Cardiac muscle cell (in vitro differentiated cells and primary cell): ENCODE measurements at places on chromosomes 4 and X. TPM values are rescaled to one million over a fixed set of nuclear protein-coding genes. Genes with fewer than 3 reads are reported as not detected.

Gene LAMP2
- total RNA-seq: 31.1 and 41.7 TPM in 2 replicates

Gene GNRHR
- not detected in 2 replicates for total RNA-seq

- H3K4me3 ChIP-seq: no peak overlapping the region
- no peak for DNase-seq
- H3K36me3 ChIP-seq: no peaks in the 10 kb centered on the region
Observed at GRCh38 chr4:135192751-135193535, 991.4 kb upstream of the PABPC4L start.

Gene ITGB1BP2
- 99.7 and 158 TPM in 2 replicates for total RNA-seq

- peaks cover 19% of the 10 kb centered on the region for H3K27me3 ChIP-seq
- H3K36me3 ChIP-seq: no peaks in the 10 kb centered on the region
- H3K4me3 ChIP-seq: no peak overlapping the region
- DNase-seq: peak; percentile 73
- no peaks in the 10 kb centered on the region for H3K4me1 ChIP-seq
Observed at GRCh38 chrX:24371391-24371972, 11.0 kb downstream of the SUPT20HL1 start.

DNA sequence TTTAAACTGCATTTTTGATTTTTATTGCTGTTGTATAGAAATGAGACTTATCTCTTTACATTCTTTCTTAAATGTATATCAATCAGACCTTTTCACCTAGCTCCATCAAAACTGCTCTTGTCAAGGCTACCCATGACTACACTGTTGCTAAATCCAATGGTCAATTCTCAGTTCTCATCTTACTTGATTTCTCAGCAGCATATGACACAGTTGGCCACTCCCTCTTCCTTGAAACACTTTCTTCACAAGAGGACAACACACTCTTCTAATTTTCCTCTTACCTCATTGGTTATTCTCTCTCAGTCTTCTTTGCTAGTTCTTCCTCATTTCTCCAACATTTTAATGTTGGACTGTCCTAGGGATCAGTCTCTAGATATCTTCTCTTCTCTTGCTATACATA lies 94.1 kb upstream of the CITED1 start:
- no peaks in the 10 kb centered on the region for H3K36me3 ChIP-seq
- H3K27ac ChIP-seq: no peak overlapping the region
- no peak for DNase-seq
- no peaks in the 10 kb centered on the region for H3K4me1 ChIP-seq

GRCh38 chrX:118554511-118554910 lies 58.9 kb downstream of the DOCK11 start:
- H3K4me3 ChIP-seq: no peak overlapping the region
- H3K4me1 ChIP-seq: no peaks in the 10 kb centered on the region
- no peaks in the 10 kb centered on the region for H3K27me3 ChIP-seq

- no peaks in the 10 kb centered on the region for H3K4me1 ChIP-seq
- no peaks in the 10 kb centered on the region for H3K27me3 ChIP-seq
- H3K36me3 ChIP-seq: no peaks in the 10 kb centered on the region
- no peak overlapping the region for H3K4me3 ChIP-seq
- no peak overlapping the region for H3K27ac ChIP-seq
- no peak for DNase-seq
Observed at GRCh38 chr4:28254003-28254402, 1393.4 kb downstream of the STIM2 start.

Gene SRPK3
- not detected in 2 replicates for total RNA-seq

GRCh38 chr4:24557026-24558025 lies 27.0 kb downstream of the DHX15 start:
- H3K4me1 ChIP-seq: peaks cover 21% of the 10 kb centered on the region
- no peak overlapping the region for H3K4me3 ChIP-seq
- peaks cover 6% of the 10 kb centered on the region for H3K36me3 ChIP-seq
- H3K27me3 ChIP-seq: no peaks in the 10 kb centered on the region
- no peak for DNase-seq
- H3K27ac ChIP-seq: peak overlapping the region; percentile 16

- DNase-seq: peak; percentile 12
- H3K4me1 ChIP-seq: no peaks in the 10 kb centered on the region
- peaks cover 68% of the 10 kb centered on the region for H3K27me3 ChIP-seq
- H3K36me3 ChIP-seq: no peaks in the 10 kb centered on the region
Observed at GRCh38 chr4:182143086-182143821, 99.9 kb upstream of the TENM3 start.

Gene S100G
- not detected in 2 replicates for total RNA-seq

DNA sequence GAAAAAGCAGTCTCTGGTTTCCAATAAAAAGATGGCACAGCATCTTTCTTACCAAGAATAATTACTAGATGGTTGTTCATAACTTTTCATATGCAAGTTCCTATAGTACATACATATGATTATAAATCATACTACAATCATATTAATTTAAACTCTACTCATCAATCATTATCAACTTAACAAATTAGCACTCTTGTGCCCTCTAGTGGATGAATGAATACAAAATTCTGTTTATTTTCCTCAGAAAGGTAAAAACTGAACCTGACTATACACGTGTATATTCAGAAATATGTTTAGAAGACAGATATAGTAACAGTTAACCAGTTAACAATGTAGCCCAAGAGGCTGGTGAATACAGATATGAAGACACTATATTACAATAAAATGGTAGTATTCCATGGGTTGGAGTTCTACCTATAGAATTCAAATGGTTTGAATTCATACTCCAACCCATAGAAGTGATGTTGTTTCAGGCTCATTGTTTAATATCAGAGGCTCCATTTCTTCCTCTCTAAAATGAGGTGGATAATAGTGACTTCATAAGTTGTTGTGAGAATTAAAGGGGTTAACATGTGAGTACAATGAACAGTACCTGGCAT lies 100.0 kb downstream of the ADAMTS3 start:
- no peaks in the 10 kb centered on the region for H3K27me3 ChIP-seq
- peaks cover 14% of the 10 kb centered on the region for H3K4me1 ChIP-seq
- DNase-seq: peak; percentile 52
- H3K27ac ChIP-seq: peak overlapping the region; percentile 21
- H3K36me3 ChIP-seq: no peaks in the 10 kb centered on the region
- no peak overlapping the region for H3K4me3 ChIP-seq

DNA sequence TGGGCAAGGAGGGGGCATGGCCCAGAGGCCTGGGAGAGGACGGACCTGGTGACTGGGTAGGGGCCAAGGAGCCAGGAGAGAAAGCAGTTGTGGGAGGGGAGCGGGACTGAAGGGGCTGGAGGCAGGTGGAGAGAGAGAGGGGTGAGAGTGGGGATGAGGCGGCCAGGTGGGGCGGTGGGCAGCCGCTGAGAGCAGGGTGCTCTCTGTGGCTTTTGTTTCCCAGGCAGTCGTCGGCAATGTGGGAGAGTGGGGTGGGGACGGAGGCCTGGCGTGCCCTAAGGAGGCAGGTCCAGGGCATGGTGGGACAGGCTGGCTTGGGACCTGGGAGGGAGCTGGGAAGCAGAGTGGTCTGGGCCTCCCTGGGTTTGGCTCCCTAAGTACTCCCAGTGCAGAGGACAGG lies 3.2 kb upstream of the ATP2B3 start:
- no peak overlapping the region for H3K27ac ChIP-seq
- H3K4me3 ChIP-seq: no peak overlapping the region
- no peak for DNase-seq

DNA sequence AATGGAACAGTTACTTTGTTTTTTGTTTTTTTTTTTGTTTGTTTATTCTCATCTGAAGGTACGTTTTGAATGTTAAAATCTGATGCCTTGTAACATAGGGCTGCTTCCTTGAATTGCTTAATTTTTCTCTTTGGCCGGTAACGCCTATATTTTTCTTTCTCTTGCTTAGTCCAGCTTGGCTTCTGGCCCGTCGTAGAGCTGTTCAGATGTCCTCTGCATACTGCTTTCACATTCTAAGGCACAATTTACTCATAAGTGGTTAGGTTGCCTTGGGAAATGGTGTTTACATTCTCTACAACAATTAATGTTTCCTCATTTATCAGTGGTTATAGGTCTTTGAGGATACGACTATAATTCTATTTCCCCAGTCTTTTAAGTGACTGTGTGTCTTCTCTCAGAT lies 7.9 kb downstream of the NONO start:
- no peaks in the 10 kb centered on the region for H3K27me3 ChIP-seq
- peaks cover 33% of the 10 kb centered on the region for H3K36me3 ChIP-seq
- DNase-seq: peak; percentile 34
- no peak overlapping the region for H3K27ac ChIP-seq
- peaks cover under 1% of the 10 kb centered on the region for H3K4me1 ChIP-seq
- no peak overlapping the region for H3K4me3 ChIP-seq

DNA sequence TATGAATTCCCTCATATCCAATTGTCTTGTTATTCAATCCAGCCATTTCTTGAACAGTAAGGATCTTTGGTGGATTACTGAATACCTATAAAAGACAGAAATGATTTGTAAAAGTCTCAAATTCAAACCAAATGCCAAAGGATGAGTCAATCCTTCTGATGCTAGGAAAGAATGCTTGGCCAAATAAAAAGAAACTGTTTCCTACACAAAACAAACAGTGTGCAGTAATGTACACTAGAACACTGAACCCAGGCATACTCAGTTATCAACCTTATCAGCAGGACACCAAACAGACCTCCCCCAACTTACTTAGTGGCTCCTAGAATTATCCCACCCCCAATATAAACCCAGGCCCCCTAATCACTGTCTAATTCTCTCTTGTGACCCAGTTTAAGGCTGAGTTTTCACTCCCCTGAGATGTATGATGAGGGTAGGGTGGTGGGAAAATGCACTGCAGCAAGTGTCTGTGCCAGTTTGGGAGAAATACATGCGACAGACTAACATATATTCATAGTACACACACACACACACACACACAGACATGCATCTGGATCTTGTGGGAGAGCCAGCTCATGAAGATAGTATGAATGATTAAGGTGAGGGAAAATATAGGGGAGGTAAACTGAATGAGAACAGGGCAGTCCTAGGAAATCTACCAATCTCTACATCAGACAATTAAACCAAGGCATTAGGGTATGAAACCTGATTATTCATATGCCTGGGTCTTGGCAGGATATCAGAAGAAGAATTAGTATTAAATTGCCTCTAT lies 35.0 kb downstream of the CLDN2 start:
- no peaks in the 10 kb centered on the region for H3K27me3 ChIP-seq
- H3K4me1 ChIP-seq: peaks cover 9% of the 10 kb centered on the region
- peak; percentile 7 for DNase-seq
- H3K36me3 ChIP-seq: peaks cover 23% of the 10 kb centered on the region
- H3K27ac ChIP-seq: no peak overlapping the region

- no peak for DNase-seq
- H3K36me3 ChIP-seq: peaks cover 8% of the 10 kb centered on the region
- H3K27me3 ChIP-seq: no peaks in the 10 kb centered on the region
- no peak overlapping the region for H3K4me3 ChIP-seq
Observed at GRCh38 chr4:113273721-113274220, 224.3 kb downstream of the ANK2 start.

- DNase-seq: no peak
- H3K27me3 ChIP-seq: no peaks in the 10 kb centered on the region
- H3K4me1 ChIP-seq: no peaks in the 10 kb centered on the region
- no peak overlapping the region for H3K4me3 ChIP-seq
- no peak overlapping the region for H3K27ac ChIP-seq
Observed at GRCh38 chr4:103757631-103758030, 37.8 kb upstream of the TACR3 start.

DNA sequence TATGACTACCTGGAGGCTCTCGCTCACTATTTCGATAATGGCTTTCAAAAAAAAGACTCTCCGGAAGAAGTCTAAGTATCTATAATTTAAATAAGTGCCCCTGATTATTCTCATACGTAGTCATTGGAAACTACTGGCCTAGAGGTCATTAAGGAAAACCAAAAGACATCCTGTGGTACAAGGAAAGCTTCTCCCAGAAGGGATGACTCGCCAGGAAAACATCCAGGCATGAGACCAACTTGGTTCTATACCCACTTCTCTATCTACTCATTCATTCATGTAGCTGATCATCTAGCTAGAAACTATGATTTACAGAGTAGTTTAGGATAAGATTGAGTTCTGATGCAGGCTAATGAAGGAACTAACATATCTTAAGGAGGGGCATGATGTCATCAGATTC lies 37.7 kb downstream of the SOX3 start:
- H3K27me3 ChIP-seq: no peaks in the 10 kb centered on the region
- no peaks in the 10 kb centered on the region for H3K36me3 ChIP-seq
- no peak overlapping the region for H3K27ac ChIP-seq
- no peak overlapping the region for H3K4me3 ChIP-seq
- DNase-seq: no peak

Gene RIBC1
- 2.7 and 3.0 TPM in 2 replicates for total RNA-seq

Gene SYP
- total RNA-seq: 0.45 and 1.8 TPM in 2 replicates

GRCh38 chrX:150225756-150226155 lies 137.4 kb upstream of the MAMLD1 start:
- H3K27ac ChIP-seq: no peak overlapping the region
- no peaks in the 10 kb centered on the region for H3K4me1 ChIP-seq
- no peak overlapping the region for H3K4me3 ChIP-seq

- H3K4me1 ChIP-seq: no peaks in the 10 kb centered on the region
- DNase-seq: no peak
- no peak overlapping the region for H3K27ac ChIP-seq
- H3K4me3 ChIP-seq: no peak overlapping the region
- no peaks in the 10 kb centered on the region for H3K27me3 ChIP-seq
Observed at GRCh38 chrX:40065296-40066046, 32.3 kb downstream of the BCOR start.

- H3K4me3 ChIP-seq: no peak overlapping the region
- no peaks in the 10 kb centered on the region for H3K27me3 ChIP-seq
- H3K36me3 ChIP-seq: no peaks in the 10 kb centered on the region
Observed at GRCh38 chrX:37800717-37801116, 20.9 kb downstream of the CYBB start.

DNA sequence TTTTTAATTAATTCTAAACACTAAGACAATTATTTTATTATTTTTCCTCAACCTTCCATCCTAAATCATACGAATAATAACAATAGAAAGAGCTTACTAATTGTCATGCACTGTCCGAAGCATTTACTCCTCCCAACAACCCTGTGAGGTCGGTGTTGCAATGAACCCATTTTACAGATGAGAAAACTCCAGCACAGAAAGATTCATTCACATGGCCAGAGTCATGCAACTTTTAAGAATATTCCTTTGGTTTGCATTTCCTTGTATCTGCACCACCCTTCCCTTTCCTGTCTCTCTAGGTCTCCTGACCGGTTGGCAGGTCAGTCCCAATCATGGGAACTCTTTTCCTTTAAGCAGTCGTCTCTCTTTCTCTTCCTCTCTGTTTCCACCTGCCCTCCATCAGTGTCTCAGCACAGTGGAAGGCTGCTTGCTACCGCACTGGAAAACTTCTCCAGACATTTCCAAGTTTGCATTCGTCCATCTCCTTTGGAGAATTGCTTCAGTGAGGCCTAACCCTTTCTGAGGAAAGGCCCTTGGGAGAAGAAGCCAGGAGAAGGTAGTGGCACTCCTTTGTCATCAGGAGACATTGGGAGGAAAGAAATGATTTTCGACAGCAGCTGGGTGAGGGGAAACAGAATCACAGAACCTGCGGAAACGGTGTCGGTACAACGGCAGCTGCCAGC lies 1.9 kb upstream of the TMSB4X start:
- no peak for DNase-seq
- H3K4me1 ChIP-seq: no peaks in the 10 kb centered on the region
- H3K36me3 ChIP-seq: no peaks in the 10 kb centered on the region

- no peak for DNase-seq
- no peak overlapping the region for H3K27ac ChIP-seq
- H3K4me1 ChIP-seq: peaks cover 25% of the 10 kb centered on the region
- H3K36me3 ChIP-seq: no peaks in the 10 kb centered on the region
Observed at GRCh38 chr4:168622600-168622999, 125.7 kb downstream of the PALLD start.

GRCh38 chr4:149781150-149781549 lies 34.5 kb downstream of the IQCM start:
- no peaks in the 10 kb centered on the region for H3K27me3 ChIP-seq
- H3K4me1 ChIP-seq: no peaks in the 10 kb centered on the region
- DNase-seq: peak; percentile 60
- H3K36me3 ChIP-seq: no peaks in the 10 kb centered on the region
- H3K27ac ChIP-seq: no peak overlapping the region
